ENCODE measurements at places on chromosomes 1 and 21.

DNA sequence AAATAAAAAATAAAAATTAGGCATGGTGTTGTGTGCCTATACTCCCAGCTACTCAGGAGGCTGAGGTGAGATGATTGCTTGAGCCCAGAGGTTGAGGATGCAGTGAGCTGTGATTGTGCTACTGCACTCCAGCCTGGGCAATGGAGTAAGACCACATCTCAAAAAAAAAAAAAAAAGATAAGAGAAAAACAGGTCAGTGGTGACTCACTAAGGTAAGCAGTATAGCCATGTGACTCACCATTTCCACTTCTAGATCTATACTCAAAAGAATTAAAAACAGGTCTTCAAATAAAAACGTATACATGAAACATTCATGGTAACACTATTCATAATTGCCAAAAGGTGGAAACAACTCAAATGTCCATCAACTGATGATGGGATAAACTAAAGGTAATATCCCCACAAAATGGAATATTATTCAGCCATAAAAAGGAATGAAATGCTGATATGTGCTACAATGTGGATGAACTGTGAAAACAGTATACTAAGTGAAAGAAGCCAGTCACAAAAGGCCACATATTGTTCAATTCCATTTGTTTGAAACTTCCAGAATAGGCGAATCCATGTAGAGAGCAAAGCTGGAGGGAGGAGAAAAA, 75.1 kb downstream of the ZNF281 start:
- DNase-seq, result no peak

GRCh38 chr1:190663962-190664361, 186.3 kb upstream of the BRINP3 start:
- no peak for DNase-seq

DNA sequence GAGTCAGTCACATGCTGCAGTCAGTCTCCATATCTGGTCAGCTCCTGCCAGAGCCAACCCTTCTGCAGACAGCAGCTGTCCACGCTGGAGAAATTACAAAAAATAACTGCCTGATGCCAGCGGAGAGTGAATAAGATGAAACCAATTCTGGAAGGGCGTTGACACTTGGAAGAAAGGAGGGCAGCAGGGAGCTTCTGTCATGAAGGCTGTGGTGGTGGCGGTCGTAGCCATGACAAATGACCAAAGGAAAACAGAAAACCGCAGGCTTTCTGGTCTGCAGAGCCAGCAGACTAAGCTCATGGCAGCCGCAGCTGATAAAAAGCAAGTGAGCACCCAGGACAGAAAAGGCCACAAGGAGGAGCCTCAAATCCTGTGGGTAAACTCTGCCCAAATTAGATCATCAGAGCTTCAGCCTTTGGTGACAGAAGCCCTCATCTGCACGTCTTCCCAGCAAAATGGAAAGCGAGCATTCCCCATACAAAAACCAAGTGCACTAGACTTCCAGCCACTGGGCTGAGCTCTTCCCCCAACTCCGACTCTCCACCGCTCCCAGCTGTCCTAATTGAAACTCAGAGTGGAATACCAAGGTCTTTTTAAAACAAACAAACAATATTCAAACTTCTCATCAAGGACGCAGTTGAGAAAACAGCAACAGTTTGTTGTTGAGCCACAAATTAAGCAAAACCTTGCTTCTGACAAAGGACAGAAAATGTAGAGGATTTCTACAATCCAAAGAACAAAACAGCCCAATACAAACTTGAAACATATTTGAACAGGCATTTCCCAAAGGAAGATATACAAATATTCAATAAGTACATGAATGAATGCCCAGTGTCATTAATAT, 28.7 kb downstream of the RSPH1 start:
- DNase-seq, result peak; percentile 43

- DNase-seq, result no peak
Measured at GRCh38 chr1:212482006-212482636, 49.4 kb downstream of the NENF start.

- no peak for DNase-seq
Measured at GRCh38 chr1:26121854-26122773, 10.5 kb downstream of the PDIK1L start.

DNA sequence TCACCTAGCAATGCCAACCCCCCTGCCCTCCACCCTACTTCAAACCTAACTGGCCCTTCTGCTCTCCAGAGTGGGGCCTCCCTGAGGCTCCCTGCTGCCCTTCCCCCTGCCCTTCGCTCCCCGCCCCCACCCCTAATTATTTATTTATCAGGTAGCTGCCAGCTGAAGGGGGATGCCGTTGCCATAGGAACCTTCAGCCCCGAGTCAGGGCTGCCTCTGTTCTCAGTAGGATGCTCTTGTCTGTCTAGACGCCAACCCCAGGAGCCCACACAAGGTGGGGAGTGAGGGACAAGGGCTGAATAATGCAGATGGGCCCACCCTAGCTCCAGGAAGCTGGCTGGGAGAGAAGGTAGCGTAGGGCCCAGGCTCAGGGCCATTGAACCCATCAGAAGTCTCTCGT, 41.1 kb downstream of the NKAIN1 start:
- DNase-seq, result no peak

- no peak for DNase-seq
Measured at GRCh38 chr1:64881281-64881680, 85.1 kb downstream of the JAK1 start.

DNA sequence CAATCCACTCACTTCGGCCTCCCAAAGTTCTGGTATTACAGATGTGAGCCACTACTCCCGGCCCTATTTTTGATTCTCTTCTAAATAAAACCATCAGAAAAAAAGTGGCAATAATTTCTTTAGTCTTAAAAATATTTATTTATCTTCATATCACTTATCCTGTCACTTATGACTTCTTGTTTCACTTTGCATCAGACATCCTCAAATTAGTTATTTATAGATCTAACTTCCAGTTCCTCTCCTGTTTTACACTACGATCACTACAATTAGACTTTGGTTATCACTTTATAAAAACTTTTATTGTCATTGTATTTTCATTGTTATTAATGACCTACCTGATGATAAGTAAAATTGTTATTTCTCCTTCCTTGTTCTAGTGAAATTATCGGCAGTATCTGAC, 783.4 kb upstream of the BRINP3 start:
- DNase-seq, result no peak

- no peak for DNase-seq
Measured at GRCh38 chr1:182656842-182657397, 27.5 kb downstream of the RGS8 start.

DNA sequence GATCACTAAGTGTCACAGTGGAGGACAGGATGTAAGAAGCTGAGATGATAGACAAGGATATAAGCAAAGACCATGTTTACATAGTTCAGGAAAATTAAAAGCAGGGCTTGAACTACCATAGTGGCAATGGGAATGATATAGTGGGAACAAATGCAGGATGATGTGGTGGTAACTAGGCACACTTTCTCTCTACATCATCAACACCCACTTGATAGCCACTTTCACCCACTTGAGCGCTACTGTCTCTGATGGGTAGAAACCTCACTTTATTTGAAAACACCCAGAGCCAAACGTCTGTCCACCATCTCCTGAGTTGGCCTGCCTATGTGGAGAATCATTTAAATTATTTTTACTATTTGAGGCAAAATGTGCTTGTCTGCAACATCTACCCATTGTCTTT, 305.0 kb upstream of the ST6GALNAC5 start:
- DNase-seq, result no peak

DNA sequence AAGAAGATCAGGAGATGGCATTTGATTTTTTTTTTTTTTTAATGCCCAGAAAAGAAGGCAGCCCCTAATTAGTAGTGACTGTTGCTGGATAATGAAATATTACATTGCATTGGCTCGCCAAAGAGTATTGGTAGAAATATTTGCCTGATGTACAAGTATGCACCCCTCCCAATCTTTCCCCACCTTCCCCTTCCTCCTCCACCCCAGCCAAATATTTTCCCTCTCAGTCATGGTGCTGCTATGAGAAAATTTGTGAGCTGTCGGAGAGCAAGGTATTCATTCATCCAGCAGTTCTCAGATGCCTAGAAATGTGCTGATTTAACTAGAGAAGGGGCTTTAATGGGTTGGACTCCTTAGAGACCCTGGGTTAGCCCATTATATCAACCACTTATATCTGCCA, 50.5 kb upstream of the IKBKE start:
- DNase-seq, result no peak

GRCh38 chr1:109773900-109774485, 10.3 kb upstream of the EPS8L3 start:
- DNase-seq, result no peak

GRCh38 chr1:150567717-150568593, 11.5 kb downstream of the MCL1 start:
- peak; percentile 37 for DNase-seq

DNA sequence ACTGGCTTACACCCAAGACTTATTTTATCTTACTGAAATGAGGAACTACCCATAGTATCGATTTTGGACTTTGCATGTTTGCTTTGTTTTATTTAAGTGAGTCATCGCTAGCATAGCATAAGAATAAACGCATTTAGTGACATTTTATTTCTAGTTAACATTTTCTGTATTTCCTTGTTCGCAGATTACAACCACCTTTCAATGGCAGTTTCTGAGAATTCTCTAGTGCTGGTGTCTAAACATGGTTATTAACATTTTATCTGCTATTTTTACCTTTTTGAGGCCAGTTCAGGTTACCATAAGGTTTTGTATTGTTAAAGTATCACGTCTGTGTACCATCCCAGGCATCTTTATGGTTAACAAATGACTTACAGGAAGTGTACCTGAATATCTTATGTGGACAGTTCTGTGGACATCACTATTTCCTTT, 24.5 kb downstream of the EEIG2 start:
- DNase-seq, result no peak

DNA sequence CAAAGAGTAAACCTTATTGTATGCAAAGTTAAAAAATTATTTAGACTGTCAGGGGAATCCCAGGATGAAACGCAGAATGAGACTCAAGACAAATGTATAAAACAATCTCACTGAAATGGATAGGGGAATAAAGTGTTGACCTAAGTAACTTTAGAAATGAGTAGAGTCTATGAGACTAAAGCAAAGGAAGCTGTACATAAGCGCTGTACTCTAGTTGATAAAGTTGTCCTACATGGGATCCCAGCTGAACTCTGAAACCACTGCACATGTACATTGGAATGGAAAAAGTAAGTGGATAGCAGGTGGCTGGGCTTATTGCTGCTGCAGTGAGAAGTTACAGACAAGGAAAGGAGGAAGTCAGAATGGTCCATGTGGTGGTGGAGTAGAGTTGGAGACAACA, 18.7 kb downstream of the MMEL1 start:
- no peak for DNase-seq

DNA sequence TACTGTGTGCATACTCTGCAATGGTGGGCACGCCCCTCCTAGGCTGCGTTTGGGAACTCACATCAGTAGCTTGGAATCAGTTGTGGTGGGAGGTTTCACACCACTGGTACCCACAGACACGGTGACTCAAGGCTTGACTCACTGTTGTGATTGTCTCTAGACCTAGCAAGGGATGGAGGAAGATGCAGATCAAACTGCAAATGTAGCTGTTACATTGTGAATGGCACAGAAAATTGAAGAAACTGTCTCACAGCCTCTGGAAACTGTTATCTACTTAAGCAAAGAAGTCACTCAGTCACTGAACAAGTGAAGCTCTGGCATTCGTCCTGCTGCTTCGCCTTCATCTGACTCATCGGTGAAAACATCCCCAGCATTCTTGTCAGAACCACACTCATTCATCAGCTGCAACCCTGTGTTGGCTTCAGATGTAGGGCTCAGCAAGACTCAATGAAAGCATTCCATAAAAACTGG, 59.5 kb downstream of the POFUT2 start:
- no peak for DNase-seq

DNA sequence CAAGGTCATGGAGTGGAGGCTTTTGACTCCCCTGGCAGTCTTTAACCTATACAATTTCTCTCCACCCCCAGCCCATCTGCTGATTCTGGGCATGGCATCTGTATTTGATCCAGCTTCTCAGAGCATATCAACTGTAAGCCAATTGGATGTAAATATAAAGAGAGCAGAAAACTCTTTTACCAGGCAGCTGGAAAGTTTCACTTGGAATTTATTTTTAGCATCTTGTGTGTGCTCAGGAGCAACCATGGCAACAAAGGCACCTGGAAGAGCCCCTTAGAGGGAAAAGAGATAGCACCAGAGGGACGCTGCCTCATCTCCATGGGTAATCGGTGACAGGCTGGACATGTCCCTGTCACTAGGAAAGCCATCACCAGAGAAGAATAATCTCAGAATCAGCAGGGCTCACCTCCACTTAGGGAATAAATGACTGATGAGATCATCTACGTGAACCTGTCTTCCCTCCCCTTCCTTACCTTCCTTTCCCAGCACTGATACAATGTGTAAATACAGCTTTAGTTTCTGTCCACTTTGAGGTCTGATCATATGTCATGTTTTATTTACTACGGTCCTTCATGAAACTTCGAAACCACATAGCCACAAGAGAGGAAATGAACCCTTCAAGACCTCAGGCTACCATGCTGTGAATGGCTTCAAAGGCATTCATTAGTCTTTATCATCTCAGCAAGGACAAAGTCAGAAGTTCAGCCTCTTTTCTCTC, 25.3 kb upstream of the SIPA1L2 start:
- DNase-seq, result no peak

DNA sequence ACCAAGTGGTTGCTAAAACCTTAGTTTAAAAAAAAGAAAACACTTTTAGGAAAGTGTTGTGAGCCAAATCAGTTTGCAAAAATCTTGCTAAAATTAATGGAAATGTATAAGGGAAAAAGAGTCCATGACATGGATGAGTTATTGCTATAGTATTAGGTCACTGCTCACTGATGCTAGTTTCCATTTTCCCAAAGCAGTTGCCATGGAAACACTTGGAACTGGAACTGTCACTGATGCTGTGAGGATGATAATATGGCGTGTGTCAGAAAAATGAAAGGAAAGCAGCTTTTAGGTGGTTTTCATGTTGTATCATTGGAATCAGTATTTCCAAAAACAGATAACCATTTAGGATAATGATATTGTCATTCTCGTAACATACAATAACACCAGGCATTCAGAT, 104.4 kb downstream of the PHTF1 start:
- DNase-seq, result no peak

- no peak for DNase-seq
Measured at GRCh38 chr21:31537872-31538576, 121.5 kb upstream of the SOD1 start.

DNA sequence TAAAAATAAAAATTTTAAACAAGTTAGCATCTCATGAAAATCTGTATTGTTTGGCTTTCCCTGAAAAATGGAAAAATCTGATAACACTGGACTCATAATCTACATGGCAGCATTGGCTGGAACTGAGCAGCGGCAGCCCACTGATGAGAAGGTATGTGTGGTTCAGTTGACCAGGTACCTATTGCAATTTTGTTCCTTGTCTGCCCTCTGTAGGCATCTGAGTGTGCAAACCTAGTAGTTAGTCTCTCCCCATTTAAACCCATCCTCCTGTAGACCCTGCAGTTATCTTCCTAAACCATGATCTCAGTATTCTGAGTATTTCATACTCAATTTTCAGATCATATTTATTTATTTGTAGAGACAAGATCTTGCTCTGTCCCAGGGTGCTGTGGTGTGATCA, 59.4 kb upstream of the SERBP1 start:
- DNase-seq, result peak; percentile 58

DNA sequence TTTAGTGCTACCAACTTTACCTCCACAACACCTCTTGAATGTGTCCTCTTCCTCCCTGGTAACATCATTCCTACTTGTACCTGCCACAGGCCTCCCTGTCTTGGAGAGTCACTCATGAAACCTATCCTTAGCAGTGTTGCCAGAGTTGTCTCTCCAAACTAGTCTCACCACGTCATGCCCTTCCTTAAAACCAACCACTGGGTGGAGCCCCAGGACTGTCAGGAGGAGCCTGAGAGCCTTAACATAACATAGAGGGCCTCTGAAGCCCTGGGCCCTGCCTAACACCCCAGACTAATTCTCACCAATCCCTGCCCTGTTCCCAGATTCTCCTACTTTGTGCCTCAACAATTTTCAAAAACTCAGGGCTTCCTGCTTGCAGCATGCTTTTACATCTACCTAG, 65.3 kb downstream of the ZNF697 start:
- peak; percentile 66 for DNase-seq
